ENCODE measurements at places on chromosomes 2 and 18.

GRCh38 chr18:62982600-62983251, 267.4 kb downstream of the PHLPP1 start:
- DNase-seq, result peak; percentile 75

DNA sequence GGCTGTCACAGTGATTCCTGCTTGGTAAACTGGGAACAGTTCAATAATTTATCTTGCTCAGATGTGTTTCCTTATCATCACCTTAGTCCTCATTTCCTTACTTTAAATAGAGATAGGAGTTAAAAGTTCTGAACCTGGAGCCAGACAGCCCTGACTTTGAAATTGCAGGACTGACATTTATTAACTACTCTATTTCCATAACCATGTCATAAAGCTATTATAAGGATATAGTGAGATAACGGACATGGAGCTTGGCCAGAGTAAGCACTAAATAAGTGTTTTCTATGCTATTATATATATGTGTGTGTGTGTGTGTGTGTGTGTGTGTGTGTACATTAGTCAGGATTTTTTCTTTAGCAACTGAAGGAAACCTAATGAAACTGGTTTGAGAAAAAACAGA, 13.1 kb downstream of the NT5DC4 start:
- no peak for DNase-seq

GRCh38 chr2:190781604-190782198, 98.9 kb upstream of the GLS start:
- no peak for DNase-seq

GRCh38 chr2:233399306-233400225, 45.3 kb downstream of the DGKD start:
- DNase-seq, result no peak

GRCh38 chr2:46992776-46993175, 77.2 kb upstream of the MCFD2 start:
- DNase-seq, result no peak

- no peak for DNase-seq
Observed at GRCh38 chr2:31886700-31887099, 124.1 kb downstream of the MEMO1 start.

GRCh38 chr2:65545837-65546805, 113.7 kb upstream of the SPRED2 start:
- no peak for DNase-seq

DNA sequence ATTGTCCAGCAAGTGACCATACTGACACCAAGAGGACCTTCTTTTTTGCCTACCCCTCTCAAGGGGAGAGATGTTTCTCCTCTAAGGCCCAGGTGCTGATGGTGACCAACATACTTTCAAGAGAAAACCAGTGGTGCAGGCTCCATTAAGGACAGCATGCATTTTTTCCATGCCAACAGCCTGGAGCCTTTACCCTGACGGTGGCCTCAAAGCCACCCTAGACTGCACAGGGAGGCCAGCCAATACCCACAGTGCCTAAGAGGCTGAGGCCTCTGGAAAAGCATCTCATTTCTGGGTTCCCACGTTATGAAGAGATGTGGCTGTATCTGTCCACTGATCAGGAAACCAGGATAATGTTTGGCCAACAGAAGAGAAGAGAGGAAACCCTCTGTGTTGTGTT, 19.3 kb downstream of the SPRED2 start:
- DNase-seq, result no peak

GRCh38 chr18:69916412-69916811, 31.3 kb downstream of the CD226 start:
- DNase-seq, result no peak

- peak; percentile 79 for DNase-seq
Observed at GRCh38 chr2:64488050-64488974, 34.4 kb downstream of the LGALSL start.

- DNase-seq, result no peak
Observed at GRCh38 chr2:216583147-216583546, 50.1 kb upstream of the IGFBP2 start.

DNA sequence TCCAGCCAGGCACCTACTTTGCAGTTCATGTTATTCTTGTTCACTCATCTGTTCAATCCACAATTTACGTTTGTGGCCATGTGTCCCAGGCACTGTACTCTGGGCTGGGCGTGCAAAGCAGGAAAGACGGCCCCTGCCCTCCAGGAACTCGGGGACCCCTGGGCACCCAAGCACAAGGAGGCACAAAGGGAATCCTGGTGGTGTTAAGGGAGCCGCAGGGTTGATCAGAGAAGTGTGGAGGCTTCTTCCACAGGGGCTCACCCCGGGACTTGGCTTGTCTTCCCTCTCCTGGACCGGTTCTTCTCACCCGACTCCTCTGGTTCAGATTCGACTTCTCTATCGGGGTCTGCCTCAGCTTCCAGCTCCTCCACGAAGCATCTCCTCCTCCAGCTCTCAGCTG, 230.5 kb downstream of the BCL2 start:
- DNase-seq, result no peak

DNA sequence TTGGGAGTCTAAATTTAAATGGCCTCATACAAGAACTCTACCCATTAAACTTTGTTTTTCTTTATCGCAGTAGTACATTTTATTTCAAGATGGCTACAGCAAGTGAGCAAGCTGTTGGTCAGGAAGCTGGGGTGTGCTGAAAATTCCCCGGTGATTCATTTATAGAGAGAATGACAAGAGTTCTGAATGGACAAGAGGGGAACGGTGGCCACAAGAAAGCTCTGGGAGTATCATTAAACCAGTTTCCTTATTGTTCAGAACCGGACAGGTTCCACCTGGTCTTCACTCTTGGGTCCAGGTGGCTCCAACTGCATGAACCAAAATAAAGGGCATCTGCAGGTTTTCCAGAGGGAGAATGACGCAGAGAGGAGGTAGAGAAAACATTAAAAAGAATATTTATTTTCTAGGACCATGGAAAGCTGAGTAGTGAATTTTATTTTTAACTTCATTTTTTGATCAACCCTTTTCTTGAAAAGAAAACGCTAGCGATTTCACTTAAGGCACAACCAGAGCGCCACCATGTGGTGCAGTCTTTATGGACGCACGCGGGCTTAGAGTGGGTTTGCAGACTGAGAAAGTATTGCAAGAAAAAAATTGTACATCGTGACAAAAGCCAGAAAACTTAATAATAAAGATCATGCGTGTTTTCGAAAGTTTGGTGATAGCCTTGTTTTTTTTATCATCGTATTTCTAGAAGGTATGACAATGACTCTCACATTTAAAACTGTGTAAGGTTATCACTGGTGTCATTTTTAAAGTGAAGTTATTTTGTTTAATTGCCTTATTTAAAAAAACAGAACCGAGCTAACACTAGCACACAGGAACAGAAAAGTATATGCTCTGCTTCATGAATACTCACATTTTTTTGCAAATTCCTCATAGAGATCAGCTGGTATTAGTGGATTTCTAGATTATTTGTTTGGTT, 97.9 kb upstream of the NOL4 start:
- peak; percentile 69 for DNase-seq

DNA sequence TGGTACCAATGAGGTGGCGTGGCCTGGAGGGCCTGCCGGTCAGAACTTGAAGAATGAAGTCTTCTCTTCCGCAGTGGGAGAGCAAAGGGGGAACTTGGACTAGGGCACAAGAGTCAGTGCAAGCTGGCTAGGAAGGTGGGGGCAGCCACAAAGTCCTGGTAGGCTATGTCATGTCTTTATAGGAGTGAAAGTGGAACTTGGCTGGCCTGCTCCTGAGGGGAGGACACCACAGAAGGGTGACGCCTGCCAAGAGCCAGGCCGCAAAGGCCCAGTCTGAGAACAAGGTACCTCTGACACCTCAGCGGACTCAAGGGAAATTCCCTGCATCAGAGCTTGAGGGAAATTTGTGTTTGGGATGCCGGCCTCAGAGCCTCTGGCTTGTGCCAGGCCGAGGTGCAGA, 32.2 kb upstream of the MAP3K20 start:
- no peak for DNase-seq

- no peak for DNase-seq
Observed at GRCh38 chr2:191618046-191618780, 59.7 kb upstream of the NABP1 start.

- no peak for DNase-seq
Observed at GRCh38 chr2:30190637-30191036, 40.7 kb upstream of the LBH start.

DNA sequence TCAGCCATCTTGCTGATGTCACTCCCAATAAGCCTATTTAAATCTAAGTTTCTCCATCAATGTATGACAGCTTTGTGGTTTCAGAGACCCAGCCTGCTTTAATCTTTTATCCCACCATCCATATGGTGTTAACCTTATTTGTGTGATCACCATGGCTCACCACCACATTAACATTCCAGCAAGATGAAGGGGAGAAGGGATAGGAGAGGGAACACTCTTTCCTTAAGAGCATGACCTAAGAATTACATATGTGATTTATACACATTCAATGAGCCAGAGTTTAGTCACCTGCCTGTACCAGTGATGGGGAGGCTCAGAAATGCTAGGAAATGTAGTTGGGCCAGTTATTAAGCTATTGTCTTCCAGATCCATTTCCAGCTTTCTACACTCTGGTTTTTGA, 44.5 kb upstream of the CHN1 start:
- no peak for DNase-seq

DNA sequence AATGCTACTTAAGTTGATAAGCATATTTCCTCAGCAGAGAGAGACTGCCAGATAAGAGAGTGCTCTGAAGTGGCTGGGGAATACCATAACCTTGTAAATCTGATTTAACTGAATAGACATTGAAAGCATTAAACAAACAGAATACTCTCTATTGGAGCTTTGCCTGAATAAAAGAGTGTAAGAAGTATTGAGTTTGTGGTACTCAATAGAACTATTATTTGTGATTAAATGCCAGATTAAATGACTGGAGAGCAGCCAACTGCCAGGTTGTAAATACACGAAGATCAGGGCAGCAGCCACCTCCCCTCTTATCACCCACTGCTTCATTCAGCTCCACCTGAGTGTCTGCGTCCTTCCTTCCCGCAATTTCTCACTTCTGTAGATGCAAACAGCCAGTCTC, 373.6 kb downstream of the DCDC2C start:
- DNase-seq, result no peak

GRCh38 chr2:36672199-36672598, 24.3 kb upstream of the VIT start:
- DNase-seq, result no peak

GRCh38 chr18:70387027-70387426, 98.2 kb downstream of the SOCS6 start:
- no peak for DNase-seq

- no peak for DNase-seq
Observed at GRCh38 chr2:98560256-98560771, 48.0 kb downstream of the COA5 start.

GRCh38 chr2:105777031-105777482, 32.3 kb downstream of the NCK2 start:
- peak; percentile 37 for DNase-seq

- DNase-seq, result peak; percentile 29
Observed at GRCh38 chr2:8310557-8311455, 371.1 kb upstream of the ID2 start.

- DNase-seq, result peak; percentile 48
Observed at GRCh38 chr2:54499661-54500060, 43.5 kb downstream of the SPTBN1 start.

- DNase-seq, result no peak
Observed at GRCh38 chr18:55031576-55031975, 72.3 kb upstream of the CCDC68 start.

- no peak for DNase-seq
Observed at GRCh38 chr2:17637131-17637906, 96.8 kb downstream of the VSNL1 start.

DNA sequence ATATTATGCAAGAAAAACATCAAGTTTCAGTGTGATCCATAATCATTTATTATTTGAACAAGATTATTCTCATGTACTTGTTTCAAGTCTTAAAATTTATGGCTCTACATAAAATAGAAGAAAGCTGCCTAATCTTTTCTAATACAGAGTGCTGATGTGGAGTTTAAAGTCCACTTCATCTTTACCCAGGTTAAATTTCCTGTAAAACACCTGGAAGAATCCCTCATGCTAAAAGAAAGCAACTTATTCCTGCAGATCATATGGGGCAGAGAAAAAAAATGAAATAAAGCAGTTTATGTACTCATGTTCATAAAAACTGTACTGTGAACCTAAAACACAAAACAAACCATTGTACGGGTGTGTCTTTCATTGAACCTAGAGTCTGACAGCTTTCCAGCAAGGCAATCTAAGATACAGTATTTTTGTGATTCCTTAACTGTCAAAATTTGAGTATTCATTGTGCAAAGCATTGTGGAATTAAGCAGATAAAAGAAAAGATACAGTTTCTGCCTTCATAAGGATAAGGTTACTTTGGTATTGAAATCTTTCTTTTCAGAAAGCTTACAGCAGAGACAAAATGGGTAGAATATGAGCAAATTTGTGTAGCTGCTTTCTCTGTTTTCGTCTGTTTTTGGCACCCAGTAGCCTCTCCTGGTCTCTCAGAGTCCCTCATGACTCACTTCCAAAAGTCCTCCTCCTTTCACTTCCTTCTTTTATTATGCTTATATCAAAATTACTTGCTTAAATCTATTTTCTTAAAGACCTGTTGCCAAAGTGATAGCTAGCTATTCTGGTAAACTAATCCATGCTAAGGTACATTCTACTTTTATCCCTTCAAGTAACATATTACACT, 26.9 kb upstream of the GLS start:
- DNase-seq, result no peak

DNA sequence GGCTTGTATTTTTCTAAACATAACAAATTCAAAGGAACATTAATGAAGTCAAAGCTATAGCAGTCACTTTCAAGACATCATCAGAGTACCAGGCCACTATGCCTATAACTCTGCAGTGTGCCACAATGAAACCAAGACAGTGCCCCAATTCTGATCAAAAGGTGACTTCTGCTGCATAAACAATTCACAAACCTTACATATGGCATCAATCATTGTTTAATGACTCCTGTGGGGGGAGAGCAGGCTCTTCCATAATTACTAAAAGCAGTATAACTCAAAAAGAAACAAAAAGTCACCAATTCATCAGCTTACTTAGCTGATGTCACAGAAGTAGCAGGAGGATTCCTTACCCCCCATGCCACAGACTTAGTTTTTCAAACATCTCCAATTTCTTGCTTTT, 15.5 kb downstream of the LPIN2 start:
- DNase-seq, result no peak

- no peak for DNase-seq
Observed at GRCh38 chr18:11906926-11907874, 917 bp downstream of the MPPE1 start.

DNA sequence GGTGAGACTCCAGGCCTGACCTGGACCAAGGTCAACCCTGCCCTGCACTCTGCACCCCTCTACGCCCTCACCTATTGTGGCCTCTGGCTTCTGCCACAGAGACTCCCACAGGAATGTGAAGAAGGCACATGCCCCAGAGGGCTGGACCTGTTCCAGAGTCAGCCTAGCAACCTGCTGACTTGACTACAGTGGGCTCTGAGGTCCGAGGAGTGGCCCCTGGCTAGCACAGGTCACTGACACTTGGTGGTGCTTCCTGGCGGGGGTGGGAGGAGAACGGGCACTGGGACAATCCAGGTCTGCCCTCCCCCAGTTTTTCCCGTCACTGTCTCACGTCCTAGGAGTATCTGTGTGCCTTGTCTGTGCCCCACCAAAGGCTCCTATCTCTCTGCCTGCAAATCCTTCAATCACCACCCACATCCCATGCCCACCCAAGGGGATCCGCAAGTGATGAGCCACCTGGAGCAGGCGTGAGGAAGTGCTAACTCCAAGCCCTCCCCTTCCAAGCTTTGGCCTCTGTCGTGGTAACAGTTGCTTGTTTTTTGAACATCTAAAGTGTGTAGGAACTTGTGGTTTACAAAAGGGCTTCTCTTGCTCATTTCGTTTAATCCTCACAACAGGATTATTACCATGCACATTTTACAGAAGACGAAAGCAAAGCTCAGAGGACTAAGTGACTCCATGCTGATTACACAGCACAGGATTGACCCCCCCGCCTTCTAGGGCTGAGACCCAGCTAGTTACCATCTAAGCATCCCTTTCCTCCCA, 86.2 kb downstream of the MCFD2 start:
- DNase-seq, result no peak

Measured in right forelimb (tissue), 1 donor.